ENCODE measurements at places on chromosomes 16 and 17.

DNA sequence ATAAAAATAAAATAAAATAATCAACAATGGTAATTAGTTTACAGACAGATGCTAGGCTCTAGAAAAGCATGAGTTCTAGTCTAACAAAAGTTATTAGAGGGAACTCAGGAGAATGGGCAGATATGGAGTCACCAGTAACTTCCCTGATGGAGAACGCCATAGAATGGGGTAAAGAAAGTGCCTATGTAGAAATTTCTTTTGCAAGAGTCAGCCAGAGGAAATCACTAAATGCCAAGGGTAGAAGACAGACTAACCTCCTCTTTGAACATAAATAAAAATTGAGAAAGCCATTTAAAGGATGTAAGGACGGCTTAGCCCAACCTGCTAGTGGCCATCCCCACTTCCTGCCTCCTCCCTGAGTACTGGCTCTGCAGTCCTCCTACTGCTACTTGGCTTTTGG is 141.6 kb downstream of the VPS53 start:
- no peak for DNase-seq

DNA sequence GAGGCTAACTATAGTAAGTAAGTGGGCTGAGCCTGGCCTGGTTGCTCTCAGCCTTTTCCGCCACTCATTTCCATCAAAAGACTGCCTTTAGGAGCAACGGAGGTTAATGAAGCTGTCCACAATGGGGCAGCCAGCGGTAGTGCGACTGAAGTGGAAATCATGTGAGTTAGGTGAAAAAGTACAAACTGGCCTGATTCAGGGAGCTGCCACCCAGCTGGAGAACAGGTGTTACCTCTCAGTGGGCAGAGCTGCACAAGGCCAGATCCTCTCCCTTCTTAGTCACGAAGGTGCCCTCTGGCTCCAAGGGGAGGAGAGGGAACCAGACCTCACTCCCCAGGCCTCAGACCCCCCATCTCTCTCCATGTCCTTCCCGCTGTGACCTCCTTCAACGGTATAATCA is 34.4 kb upstream of the CDRT4 start:
- DNase-seq, result no peak

- DNase-seq, result no peak
These were observed 26.6 kb upstream of the GINS2 start for GRCh38 chr16:85715169-85716021.

DNA sequence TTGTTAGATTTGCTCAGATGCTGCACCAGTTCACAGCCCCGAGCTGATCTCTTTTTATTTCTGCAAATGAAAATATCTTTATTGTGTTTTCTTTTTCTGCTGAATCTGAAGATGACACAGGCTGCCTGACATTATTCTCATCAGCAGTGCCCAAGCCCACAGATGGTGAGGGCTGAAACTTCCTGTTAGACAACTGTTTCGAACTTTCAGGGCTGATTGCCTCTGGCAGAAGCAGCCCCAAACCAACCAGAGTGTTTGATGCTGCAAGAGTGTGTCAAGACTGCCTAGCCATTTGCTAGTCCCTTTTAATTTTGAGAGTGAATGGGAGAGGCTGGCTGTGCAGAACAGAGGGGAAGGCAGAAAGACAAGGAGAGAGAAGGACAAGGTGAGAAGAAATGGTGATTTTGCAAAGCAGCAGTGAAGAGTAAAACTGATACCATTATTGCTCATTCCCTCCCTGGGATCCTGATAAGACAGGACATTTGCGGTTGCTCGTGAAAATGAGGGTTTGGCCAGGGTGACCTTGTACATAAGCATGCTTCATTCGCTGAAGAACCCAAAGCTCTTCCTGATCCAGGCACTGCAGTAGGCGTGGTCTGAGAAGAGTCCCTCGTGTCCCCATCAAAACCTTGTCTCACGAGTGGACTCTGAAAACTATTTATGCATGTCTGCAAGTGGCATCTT is 77.2 kb downstream of the TMEM114 start:
- DNase-seq, result peak; percentile 35

- DNase-seq, result no peak
These were observed 6.8 kb downstream of the AXIN1 start for GRCh38 chr16:345772-346171.

DNA sequence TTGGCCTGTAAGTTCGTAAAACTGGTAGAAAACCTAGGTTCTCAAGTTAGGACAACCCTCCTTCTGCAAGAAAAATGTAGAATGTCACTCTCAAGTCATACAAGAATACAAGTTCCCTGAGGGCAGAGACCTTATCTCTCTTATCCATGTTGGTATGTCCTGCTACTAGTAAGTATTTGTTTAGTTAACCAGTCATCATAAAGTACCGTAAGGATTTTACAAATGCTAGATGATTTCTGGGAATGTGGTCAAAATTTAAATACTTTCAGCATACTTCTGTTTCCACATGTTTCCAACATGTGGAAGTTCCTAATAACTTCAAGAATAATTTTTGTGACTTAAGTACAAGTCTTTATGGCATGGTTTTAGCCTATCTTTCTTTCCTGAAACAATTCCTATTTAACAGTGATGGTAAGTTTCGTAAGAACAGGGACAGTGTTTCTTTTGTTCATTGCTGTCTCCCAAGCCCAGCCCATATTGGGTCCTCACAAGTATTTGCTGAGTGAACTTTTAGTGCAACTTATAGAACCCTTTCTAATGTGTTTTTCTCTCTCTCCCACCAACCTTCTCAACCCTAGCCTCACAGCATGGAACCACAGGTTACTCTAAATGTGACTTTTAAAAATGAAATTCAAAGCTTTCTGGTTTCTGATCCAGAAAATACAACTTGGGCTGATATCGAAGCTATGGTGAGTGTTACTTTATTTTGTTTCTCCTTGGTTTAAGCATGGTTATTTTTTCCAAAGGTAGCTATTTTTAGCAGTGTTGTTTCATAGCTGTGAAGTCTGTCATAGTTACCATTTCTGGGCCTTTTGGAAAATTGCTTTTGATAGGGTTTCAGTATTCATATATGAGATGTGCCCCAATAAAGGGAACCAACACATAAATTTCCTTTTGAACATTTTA is 4.5 kb downstream of the NBR1 start:
- no peak for DNase-seq

- no peak for DNase-seq
These were observed 809 bp downstream of the C16orf90 start for GRCh38 chr16:3494386-3494973.

DNA sequence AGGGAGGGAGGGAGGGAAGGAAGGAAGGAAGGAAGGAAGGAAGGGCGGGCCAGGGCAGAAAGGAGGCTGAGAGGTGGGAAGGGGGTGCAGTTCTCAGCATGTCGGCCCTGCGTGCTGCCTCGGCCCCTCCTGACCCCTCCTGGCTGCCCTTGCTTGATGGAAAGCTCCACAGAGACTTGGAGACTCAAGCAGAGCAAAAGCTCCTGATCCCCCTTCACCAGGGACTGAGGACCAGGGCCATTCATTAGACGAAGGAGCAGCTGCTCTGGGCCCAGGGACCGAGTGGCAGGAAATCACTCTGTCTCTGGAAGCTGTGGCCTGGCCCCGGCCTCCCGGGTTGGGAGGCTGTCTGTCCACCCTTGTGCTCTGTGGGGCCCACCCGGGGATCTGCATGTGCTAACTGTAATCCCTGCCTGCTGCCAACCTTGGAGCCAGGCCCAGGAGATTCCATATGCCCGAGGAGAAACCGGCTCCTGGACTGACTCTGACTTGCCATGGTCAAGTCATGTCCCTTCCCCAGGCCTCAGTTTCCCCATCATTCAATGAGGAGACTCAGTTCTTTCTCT is 27.4 kb upstream of the C1QL1 start:
- DNase-seq, result no peak

- no peak for DNase-seq
These were observed 22.9 kb downstream of the SEC14L1 start for GRCh38 chr17:77163511-77164280.

GRCh38 chr16:65827231-65827630 is 539.3 kb upstream of the CDH5 start:
- DNase-seq, result no peak

DNA sequence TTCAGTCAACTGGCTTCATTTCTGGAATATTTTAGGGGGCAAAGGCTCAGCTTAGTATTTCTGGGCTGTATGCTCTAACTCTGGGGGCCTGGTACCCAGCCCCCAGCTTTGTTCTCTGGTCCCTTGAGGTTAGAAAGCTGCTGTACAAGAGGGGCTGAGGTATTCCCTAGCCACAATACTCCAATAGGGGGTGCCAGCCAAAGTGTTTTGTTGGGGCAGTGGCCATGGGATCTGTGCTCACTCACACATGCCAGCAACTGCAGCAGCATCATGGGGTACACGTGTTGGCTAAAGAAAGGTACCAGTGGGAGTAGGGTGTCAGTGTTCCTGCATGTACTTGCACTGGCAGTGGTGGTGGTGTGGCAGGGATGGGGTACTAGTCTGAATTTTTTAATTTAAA is 257.3 kb downstream of the CA10 start:
- DNase-seq, result no peak

GRCh38 chr16:67893743-67894399 is 817 bp downstream of the PSKH1 start:
- no peak for DNase-seq

DNA sequence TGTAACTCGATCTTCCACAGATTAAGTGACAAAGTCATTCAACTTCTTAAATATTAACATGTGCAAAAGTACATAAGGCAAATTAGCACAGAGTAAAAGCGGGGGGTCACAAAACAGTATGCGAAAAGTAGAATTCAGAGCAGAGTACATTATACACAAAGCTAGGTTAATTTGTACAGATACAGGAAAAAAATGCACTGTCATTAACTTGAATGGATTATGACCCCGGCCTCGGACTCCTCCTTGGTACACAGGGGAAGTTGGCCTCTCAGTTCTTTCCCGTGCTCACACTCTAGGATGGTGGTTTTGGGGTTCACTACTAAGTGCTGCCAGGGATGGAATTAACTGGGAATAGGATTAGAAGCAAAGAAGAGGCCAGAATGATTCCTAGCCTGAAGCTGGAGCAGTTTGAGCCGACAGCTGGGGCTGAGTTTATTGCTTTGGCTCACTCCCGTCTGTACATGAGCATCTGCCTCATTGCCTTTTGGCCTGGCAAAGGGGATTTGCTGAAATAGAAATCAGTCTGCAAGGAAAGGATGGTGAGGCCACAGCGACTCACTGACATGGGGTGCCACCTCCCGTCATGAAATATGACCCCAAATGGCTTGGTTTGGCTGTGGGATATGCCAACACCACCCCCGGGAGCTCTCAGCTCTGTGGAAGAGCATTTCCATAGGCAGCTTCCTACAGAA is 23.6 kb downstream of the NTN1 start:
- DNase-seq, result no peak

- no peak for DNase-seq
These were observed 70.9 kb downstream of the SEC14L1 start for GRCh38 chr17:77211681-77212080.

GRCh38 chr16:87338155-87338765 is 21.1 kb upstream of the C16orf95 start:
- DNase-seq, result no peak

DNA sequence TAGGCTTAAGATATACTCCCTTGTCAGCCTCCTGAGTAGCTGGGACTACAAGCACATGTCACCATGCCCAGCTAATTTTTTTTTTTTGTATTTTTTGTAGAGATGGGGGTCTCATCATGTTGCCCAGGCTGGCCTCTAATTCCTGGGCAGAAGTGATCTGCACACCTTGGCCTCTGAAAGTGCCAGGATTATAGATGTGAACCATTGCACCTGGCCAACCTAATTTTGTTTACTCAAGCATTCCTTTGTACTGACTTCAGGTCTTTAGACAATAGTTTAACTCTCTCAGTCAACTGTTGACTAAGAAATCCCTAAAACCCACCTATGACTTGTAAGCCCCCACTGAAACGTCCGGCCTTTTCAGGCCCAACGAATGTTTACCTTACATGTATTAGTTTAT is 628.3 kb upstream of the CDH8 start:
- no peak for DNase-seq

GRCh38 chr17:41308251-41308917 is 725 bp downstream of the KRTAP16-1 start:
- no peak for DNase-seq

DNA sequence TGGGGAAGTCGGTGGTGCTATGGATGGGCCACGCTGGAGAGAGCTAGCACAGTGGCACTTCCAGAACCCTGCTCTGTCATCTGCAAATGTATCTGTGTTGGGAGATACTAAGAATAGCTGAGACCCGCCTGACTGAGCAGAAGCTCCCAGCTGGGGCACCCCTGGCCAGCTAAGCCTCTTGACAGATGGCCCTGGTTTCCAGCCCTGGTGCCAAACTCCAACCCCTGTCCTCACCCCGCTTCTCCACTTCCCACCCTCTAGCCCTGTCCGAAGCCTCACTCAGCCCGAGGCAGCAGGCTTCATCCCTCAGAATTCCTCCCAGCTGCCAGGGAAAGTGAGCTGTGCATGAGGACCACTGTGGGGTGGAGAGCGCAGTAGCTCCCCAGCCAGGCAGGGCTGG is 124.4 kb downstream of the CCDC144A start:
- no peak for DNase-seq

GRCh38 chr16:583470-583814 is 6.4 kb upstream of the RAB40C start:
- no peak for DNase-seq

DNA sequence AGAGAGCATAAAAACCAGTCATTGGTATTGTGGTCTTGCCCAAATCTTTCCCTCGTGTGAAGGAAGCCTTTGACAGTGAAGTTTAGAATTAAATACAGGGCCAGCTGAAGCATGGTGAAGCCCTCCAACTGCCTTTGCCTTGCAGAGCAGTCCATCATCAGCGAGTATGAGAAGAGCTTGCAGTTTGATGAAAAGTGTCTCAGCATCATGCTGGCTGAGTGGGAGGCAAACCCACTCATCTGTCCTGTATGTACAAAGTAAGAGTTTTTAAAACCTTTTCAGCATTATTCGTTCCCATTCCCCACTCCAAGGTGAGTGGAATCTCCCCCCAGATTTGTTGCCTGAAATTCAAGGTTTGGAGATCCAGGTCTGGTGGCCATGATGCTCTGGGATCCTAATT is 5.8 kb downstream of the RPAIN start:
- DNase-seq, result no peak

DNA sequence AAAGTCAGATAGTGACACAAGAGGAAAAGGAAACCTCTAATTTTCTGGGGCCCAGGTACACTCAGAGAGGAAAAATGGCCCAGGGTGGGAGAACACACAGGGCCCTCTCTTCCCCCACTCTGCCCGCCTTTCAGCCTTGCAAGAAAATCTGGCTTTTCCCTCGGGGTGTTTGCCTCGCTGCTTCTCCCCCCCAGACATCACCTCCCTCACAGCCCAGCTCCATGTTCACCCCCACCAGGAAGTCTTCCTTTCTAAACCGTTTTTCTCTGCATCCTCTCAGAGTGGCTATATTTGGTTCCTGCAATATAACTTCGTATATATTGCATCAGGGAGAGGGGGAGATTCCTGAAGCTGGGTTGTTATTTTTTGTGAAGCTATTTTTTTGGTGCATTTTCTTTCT is 27.3 kb downstream of the RPRML start:
- DNase-seq, result no peak

DNA sequence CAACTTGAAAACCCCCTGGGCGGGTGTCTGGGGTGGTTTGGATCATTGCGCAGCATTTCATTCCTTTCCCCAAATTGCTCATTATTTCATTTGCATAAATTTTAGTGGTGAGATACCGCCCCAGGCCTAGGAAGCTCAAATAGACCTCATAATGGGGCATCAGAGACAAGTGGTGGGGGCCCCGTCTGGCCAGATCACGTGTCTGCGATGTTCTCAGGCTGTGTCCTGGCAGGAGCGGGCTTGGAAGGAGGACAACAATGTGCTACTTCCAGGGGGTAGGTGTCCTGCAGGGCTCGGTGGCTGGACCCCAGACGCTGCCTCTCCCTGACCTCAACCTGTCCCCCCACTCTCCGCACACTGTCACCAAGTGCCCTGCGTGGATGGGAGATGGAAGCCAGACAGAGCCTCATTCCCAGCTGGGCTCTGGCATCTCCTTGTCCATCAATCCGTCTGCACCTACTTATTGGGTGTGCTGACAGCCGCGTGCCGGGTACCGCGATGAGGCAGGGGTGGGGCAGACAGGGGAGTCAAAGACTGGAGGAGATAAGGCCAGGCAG is 116.9 kb downstream of the NTN1 start:
- DNase-seq, result no peak
